Activated gamma-delta T cell treated with Interleukin-2 at 50 U/mL for 16 hours (primary cell): ENCODE measurements at places on chromosomes 7 and 10.

DNA sequence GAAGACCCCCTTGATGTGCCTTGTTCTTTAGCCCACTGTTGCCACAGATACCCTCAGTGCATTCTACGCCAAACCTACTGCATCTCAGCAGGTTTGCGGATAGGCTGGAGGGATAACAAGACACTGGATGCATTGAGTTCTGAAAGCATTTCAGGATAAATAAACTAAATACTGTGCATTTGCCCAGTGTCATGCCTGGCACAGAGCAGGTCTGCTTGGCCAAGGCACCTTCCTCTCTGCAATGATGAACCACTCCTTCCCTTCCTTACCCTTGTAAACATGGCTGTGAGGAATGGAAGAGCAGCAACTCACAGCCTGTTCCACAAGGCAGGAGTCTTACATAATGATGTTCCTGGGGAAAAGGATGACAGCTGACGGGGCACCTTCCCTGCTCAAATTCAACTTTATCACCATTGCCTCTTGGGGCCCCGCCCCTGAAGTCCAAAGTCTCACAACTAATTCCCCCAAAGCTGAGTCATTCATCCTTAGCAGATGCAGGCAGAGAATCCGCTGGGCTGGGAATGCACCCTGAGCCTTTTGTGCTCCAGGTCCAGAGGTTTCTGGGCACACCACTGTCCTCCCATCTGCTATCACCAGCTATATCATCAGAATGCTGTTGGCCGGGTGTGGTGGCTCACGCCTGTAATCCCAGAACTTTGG is 11.6 kb downstream of the DDX56 start:
- no peak for DNase-seq

DNA sequence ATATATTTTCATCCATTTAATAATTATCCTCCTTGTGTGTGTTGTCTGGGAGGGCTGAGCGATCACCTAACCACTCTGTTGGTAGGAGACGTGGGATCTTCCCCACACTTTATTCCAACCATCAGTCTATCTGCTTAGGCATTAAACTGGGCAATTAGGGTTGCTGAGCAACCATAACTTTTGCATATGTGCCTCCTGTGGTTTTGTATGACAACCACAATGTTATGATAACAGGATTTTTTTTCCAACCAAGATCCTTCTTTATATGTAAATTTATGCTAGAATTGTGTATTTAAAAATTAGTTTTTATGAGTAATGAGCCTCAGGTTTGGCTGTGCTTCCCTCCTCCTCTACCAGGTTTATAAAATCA is 495.0 kb upstream of the MGMT start:
- no peak for DNase-seq

DNA sequence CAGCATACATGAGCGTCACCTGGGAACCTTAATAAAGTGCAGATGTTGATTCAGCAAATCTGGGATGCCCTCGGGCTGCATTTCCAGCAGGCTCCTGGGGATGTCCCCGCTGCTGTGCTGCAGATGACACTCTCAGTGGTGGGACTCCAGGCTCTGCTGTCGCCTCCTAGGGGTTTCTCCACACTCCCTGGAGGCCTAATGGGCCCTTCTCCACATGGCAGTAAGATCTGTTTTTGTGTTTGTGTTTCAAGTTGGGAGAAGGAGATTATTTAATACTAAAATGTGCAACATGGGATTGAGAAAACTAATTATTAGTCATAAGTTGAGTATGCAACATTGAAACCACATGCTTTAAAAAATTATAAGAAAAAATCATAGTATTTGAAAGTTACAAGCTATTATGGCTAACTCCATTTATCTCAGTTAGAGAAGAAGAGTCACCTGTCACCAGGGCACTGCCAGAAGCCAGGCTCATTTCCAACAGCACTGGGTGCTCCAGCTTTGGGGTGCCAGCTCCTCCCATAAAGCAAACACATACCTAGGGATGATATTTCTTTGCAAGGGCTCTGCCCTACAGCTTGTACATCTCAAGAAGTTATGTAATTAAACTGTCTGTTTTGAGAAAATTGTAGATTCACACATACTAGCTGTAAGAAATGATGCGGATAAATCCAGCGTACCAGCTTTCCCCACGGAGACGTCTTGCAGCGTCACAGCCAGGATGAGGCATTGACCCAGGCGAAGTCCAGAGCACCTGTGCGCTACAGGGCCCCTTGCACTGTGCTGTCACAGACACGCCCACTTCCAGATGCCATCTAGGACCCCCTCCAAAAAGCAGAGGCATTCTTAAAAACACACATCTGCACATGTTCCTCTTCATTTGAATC is 106.4 kb downstream of the EGFR start:
- DNase-seq = no peak

- no peak for DNase-seq
These were observed 285.1 kb upstream of the SP8 start for GRCh38 chr7:21071561-21072501.

- no peak for DNase-seq
These were observed 31.6 kb upstream of the WAPL start for GRCh38 chr10:86553213-86553612.

- no peak for DNase-seq
These were observed 318.4 kb upstream of the KAT6B start for GRCh38 chr10:74507951-74508350.

- DNase-seq = no peak
These were observed 117.0 kb downstream of the POU6F2 start for GRCh38 chr7:39094731-39095130.

GRCh38 chr7:75971961-75972763 is 22.2 kb downstream of the TMEM120A start:
- no peak for DNase-seq

GRCh38 chr7:101702362-101702850 is 73.3 kb upstream of the MYL10 start:
- no peak for DNase-seq

DNA sequence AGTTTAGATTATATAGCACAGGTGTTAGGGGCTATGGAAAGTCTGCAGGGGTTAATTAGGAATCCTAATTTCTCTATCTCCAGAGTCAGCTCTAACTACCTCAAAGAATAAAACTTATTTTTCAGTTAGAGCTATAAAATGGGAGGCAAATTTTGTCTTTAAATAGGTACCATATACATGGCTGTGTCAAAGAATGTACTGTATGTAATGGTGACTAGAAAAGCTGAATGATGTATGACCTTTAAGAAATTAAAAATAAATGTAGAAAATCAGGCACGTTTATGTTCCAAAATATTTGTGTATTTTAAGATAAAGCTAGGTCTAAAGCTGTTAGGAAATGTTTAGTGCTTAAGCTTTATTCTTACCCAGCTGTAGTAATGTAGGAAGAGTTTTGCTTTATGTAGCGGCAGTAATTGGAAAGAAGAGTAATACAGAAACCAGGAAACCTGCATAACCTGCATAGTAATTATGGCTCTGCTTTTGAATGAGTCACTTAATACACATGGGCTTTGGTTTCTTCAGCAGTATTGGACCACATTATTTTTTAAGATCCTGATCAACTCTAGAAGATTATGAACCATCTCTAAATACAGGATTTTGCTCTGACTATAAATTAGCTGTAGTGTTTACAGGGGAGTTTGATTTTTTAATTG is 85.0 kb downstream of the KMT2E start:
- no peak for DNase-seq

- no peak for DNase-seq
These were observed 116.7 kb upstream of the ZMIZ1 start for GRCh38 chr10:78952030-78952429.

GRCh38 chr10:42428534-42428933 is 209.8 kb downstream of the ZNF33B start:
- DNase-seq = no peak

- no peak for DNase-seq
These were observed 33.7 kb downstream of the CYP2C8 start for GRCh38 chr10:95035332-95036295.

DNA sequence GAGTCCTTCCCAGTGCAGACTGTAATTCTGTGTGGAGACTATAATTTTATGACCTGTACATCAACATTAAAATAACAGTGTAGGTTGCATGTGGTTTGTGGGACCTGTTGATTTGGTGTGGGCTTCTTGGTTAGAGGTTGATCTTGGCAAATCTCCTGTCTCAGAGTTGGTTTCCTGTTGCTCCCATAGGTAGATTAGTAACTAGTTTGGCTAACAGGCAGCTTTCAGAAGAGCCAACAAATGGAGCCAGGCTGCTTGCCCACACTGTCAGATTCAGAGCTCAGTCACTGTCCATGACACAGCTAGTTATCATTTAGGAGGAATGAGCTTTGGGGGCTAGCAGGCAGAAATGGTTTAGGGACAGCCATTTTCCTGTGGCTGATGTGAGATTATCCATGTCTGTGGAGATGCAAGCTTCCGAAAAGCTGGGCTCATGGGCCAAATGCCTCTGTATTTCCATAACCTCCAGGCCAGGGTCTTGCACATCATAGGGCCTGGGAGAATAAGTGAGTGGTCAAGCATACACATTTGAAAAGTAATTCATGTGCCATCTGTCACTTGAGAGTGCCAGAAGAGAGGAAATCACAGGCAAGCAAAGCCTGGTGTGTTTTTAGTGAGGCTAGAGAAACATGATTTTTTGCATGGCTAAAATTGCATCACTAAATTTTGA is 33.4 kb downstream of the CCM2 start:
- peak; percentile 11 for DNase-seq

GRCh38 chr10:90197766-90198165 is 496.4 kb downstream of the KIF20B start:
- no peak for DNase-seq

DNA sequence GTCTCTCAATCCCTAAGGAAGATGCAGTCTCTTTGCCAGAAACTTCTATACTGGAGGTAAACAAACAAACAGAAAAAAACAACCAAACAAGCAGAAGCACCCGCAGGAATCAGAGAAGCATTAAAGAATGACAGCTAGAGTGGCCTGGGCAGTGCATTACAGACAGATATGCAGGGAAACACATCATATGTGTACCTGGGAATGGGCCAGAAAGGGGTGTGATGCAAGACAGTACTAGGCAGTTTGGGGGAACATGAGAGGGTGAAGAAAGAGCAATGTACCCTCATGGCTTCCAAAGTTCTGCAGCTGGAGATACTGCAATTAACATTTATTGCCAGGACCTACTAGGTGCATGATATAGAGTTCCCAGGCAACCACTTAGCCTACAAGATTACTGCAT is 177.3 kb downstream of the TMEM178B start:
- no peak for DNase-seq

- DNase-seq = no peak
These were observed 64.7 kb downstream of the CREB3L2 start for GRCh38 chr7:137937202-137937560.

DNA sequence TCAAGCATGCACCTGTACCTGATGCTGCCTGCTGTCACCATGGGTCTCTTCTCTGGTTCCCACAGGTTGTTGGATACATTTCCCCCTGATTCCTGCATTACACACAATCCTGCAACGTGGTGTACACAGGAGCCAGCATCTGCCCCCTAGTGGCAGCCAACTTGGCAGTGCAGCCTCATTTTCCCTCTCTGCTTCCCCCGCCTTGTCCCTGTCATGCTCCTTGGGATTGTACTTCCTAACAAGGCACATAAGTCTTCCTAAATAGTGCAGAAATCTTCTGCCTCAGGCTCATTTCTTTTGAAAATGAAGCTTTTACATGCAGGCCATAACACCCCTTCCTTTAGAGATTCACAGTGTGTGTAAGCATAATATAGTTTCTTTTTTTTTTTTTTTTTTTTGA is 387.5 kb downstream of the CCSER2 start:
- DNase-seq = no peak

DNA sequence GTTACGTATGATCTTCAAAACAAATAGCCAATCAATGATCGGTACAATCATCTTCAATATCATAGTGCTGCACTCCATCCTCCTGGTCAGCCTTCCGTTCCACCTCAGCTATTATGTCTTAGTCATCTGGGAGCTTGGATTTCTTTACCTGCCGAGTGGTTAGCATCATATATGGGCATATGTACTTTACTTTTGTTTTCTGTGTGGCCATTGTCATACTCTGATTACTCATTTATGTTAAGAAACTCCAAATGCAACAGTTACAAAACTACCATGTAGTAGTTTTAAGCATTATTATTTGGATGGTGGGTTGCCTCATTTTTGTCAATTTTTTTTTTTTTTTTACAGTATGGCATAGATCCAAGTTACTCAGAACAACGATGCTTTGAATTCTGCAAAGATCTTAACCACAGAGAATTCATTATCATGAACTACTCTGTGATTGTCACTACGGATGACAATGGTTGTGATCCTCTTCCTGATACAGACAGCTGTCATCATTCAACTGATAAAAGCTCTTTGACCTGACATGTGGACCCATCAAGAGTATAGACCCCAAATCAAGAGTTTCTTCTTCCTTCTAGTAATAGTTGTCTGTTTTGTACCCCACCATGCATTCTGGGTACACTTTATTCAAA is 52.1 kb upstream of the NME8 start:
- no peak for DNase-seq

GRCh38 chr7:107850643-107851042 is 40.3 kb upstream of the DLD start:
- DNase-seq = no peak

DNA sequence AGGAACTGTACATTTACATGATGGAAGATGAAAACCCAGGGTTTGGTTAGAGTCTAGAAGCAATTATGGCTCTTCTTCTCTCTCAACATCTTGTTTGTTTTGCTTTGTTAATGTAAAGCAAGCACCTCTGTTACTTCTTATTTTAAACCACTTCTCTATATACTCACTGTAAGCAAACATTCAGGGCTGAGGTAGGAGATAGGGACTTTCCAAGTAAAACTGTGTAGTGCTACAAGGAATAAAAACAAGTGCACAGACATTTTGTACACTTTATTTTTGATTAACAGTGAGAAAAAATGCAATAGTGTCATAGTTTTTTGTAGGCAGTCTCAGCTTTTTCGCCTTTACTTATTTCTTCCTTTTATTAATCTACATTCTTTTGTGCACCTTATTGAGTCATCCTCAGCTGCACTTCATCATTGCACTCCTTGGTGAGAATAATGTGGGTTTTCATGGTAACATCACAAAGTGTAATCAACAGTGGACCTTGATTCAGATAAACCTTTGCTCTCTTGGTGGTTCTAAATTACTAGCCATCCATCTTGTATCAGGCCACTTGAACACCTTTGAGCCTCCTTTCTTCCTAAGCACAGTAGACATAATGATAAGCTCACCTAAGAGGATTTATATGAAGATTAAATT is 52.9 kb downstream of the ELMO1 start:
- no peak for DNase-seq

- peak; percentile 67 for DNase-seq
These were observed 17.1 kb upstream of the AMZ1 start for GRCh38 chr7:2670720-2671391.
